ENCODE measurements at places on chromosomes 3 and 15.

DNA sequence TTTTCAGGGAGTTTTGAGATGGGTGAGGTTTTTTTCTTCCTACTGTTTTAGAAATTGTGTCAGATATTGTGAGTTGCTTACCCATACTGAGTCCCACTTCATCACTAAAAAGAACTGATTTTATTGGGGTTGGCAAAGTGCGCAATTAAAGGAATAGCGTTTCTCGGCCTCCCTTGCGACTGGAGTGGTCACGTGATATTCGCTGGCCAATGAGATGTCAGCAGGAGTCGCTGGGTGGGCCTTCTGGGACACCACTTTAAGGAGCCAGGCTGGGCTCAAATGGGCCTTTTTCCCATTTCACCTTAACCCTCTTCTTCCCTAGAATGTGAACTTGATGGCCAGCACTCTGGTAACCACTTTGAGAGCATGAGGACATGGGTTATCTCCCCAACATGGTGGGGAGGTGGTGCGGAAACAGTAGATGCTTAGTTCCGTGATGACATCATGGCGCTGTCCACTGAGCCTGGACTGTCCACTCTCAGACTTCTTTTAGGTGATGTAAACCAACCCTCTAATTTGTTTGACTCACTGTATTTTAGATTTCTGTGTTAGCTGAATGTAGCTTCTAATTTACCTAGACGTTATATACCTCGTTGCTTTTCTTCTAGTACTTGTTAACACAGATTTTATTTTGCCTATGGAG, 13.2 kb upstream of the IQCF5 start:
- no peak for DNase-seq

GRCh38 chr15:60627298-60627943, 148.5 kb upstream of the ICE2 start:
- no peak for DNase-seq

- no peak for DNase-seq
These were observed 33.1 kb downstream of the PYGO1 start for GRCh38 chr15:55555089-55555488.

GRCh38 chr3:138389841-138390581, 41.6 kb downstream of the MRAS start:
- DNase-seq: no peak

DNA sequence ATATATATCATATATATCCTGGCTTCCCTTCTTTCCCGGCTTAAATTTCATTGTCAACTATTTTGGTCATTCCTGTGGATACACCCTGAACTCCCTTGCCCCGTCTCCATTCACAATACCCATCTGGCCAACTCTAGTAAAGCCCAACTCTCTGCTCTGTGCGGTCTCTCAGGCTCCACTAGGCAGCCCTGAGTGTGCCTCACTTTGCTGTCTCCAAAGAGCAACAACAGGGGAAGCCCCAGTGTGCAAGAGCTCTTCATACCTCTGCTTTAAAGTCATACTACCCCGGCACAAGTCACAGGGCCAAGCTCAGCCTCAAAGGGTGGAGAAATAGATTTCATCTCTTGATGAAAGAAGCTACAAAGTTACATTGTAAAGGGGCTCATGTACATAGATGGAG, 18.9 kb upstream of the FEM1B start:
- DNase-seq: no peak

GRCh38 chr15:41483115-41483514, 10.6 kb upstream of the ITPKA start:
- DNase-seq: no peak

DNA sequence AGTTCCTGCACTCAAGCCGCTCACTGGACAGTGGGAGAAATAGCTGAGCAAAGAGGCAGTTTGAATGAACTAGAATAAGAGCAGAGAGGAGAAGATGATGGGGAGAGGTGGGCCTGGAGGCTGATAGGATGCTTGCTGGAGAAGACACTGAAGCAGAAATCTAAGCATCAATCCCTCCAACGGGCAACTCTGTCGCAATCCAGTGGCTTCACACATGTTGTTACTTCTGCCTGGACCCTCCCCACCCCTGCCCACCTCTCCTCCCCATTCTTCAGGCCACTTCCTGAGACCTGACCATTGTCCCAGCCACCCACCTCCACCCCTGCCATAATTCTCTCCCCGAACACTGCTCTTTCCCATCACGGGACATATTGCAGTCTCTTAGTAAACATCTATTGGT, 76.0 kb downstream of the SRGAP3 start:
- no peak for DNase-seq

DNA sequence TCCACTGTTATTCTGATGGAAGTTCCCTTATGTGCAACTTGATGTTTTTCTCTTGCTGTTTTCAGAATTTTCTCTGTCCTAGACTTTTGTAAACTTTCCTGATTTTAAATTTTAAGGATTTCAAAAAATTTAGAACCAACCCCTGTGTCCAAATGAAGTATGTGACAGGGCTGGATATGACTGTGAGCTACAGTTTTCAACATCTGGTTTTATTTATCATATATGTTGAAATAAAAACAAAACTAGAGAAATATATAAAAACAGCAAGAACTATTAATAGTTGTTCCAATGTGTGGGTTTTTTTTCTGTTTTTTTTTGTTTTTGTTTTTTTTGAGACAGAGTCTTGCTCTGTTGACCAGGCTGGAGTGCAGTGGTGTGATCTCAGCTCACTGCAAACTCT, 47.4 kb upstream of the PSMD6 start:
- DNase-seq: no peak

DNA sequence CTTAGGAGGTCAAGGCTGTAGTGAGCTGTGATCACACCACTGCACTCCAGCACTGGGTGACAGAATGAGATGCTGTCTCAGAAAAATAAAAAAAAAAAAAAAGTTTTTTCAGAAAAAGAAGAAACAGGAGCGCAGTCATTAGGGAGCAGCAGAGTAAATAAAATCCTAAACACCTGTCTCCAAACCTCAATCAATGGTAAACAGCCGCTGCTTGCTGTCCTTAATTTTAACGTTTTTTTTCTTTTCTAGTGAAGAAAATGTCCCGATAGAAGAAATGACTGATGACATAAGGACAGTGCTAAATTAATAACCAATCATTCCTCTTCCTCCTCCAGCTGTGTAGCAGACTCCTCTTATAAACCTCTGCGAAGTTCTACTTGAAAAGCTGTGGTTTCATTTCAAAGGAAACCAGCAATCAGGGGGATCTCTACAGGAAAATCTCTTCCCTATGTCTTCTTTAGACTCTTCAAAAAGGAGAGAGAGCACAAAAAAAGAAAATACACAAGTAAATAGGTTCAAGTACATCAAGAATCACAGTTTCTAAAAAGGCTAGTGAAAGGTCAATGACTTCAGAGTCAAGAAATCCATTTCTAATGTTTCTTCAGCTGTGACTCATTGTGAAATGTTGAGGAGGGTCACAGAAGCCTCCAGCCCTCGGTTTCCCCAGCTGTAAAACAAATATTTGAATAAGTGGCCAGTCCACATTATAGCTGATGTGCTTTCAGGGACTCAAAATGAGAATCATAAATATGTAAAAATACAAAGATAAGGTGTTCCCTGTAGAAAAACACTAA, 127.6 kb downstream of the TMCO5A start:
- no peak for DNase-seq

DNA sequence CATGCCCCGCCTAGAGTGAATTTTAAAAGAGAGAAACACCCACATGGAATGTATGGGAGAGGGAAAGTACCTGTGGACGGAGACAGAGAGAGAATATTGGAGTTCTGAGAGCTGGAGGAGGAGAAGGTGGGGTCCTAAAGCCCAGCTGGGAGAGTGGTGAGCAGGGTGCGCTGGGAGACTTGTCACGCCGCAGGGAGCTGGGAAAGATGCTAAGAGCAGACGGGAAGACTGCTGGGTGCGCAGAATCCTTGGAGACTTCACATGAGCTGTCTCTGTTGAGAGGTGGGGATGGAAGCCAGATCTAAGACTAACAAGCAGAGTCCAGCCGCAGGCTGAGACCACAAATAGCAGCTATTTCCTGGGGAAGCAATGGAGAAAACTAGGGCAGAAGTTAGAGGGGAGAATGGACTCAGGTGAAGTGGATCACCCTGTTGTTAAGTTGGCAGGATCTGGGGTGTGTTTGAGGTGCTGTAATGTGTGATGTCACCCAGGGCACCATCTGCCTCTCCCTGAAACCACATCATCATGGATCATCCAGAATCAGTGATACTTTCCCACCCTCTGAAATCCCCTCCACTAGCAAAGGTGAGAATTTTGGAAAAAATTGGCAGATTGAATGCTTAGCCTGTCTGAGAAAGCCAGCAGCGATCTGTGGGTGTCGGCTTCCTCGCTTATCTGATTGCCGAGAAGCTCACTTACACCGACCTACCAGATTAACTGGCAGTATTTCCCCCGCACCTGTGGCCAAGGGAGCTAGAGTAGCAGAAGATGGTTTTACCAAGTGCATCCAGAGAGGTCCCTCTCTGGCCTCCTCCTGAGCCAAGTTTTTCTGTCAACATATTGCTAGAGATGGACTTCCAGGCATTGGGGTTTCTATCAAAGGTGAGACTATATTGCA, 174.8 kb upstream of the BHLHE40 start:
- no peak for DNase-seq

Data from pulmonary artery endothelial cell (primary cell).